ENCODE measurements at places on chromosomes 4 and X.
A peak's percentile ranks its signal among the peaks of the same experiment; 100 is the strongest.

DNA sequence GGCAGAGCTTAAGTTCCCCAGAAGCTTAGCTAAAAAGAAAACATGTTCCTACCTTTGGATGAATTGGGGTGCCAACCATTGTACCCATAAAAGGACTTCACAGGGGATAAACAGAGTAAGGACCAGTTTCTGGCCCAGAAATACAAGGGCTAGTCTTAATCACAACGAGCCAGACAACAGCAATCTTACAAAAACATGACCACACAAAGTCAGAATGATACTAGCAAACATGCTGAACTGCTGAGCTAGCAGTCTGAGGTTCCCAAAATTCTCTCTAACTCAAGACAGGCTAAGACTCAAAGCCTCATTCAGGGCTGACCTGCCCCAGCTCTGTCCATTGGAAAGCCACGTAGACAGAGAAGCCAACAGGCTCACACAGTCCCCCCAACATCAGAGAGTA, 40.3 kb downstream of the ATP11C start:
- no peak for DNase-seq

- no peak for DNase-seq
Measured at GRCh38 chrX:69010339-69010738, 154.9 kb downstream of the PJA1 start.

DNA sequence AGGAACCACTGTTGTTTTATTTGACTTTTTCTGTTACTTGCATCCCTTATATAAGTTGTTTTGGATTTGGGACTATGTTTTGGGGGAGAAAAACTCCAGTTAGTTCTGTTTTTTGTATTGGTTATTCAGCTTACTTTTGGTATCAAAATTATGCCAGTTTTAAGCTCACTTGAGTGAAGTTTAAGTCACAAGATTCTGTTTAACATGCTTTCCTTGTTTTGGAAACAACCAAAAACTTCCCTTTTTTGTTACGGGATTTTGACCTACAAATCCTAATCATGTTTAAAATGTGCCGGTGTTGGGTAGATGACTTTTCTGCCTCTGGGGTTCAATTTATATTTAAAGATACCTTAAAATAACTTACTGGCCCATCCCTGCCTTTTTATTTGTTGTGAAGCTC, 36.0 kb downstream of the CCNI start:
- no peak for DNase-seq

DNA sequence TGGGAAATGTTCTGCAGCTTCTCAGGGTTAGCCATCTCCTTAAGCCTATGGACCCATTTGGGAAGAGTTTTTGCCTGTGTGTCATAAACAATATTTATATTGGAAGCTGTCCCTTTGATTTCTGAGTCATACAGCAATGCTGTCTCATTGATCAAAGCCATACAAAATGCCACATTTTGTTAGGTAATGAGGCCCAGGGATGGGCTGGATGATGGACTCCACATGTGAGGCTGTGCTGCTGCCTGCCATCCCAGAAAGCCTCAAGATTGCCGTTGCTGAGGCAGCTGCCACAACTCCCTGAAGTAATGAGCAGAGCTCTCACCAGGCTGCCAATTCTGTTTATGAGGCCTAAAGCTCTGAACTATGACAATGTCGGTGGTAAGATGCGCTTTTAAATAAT, 12.2 kb upstream of the GJB1 start:
- DNase-seq: no peak

- DNase-seq: no peak
Measured at GRCh38 chr4:168218645-168219044, 99.9 kb downstream of the DDX60 start.

DNA sequence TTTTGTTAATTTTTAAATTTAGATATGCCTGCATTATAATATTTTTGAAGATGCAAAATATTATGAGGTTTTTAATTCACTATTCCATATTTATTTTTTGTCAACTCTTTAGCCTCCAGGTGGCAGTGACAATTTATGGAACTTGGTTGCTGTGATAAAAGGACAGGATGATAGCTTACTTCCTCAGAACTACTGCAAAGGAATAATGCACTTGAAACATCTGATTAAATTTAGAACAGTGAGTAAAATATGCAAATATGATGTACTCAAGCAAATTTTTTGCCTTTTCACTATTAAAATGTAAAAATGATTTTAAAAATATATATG, 45.1 kb downstream of the SPATA4 start:
- peak; percentile 38 for DNase-seq

GRCh38 chrX:103919270-103919637, 43.2 kb upstream of the TMSB15B start:
- DNase-seq: peak; percentile 73

DNA sequence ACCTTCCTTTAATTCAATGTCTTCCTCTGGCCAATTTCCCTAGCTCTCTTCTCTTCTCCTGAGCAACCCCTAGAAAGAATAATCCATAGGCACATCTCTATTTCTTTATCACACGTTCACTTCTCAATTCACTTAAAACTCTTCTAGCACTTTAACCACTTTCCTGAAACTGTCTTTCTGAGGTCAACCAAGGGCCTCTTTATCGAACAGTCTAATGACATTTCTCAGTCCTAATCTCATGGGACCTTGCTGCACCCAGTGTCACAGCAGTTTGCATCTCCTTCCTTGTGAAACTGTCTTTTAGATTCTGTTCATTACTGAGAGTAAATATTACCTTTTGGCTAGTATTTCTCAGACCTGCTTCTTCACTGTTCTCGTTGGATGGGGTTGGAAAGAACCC, 285.3 kb upstream of the RASGEF1B start:
- no peak for DNase-seq

DNA sequence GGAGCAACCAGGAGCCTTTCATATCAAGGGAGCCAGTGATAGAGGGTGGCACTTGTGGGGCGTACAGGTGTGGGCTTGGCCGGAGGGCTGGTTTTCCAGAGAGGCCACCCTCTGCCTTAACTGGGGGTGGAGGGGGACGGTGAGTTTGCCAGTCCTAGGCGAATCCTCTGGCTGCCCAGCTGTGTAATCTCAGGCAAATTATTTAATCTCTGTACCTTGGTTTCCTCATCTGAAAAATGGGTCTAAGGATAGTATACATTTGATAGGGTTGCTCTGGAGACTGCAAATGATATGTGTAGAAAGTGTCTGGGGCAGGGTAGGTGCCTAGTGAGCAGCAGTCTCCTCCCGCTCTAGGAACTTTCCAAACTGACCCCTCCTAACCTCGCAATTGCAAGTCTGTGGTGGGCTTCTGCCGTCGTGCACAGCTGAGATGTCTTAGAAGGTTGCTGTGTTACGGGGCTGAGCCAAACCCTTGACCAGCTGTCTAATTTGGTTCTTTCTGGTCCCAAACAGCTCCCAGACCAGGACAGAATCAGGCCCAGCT, 3.8 kb upstream of the CXCR3 start:
- DNase-seq: no peak

- no peak for DNase-seq
Measured at GRCh38 chr4:94758141-94758699, 465 bp downstream of the BMPR1B start.

DNA sequence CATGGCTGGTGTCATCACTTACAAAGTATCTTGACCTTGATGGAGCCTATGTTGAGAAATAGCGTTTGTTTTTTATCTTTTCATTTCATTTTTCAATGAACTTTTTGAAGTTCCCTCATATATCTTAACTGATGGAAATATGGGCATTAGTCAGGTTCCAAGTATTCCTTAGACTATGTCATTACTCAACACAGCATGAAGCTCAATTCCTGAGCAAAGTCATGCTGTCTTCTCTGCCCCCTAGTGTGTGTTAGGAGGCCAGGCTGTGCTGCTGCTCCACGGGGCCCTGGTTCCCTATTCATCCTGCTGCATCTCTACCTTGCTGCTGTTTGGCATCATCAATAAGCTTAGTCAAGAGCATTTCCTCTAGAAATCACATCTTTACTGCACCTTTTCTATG, 40.9 kb downstream of the GPR143 start:
- DNase-seq: no peak

DNA sequence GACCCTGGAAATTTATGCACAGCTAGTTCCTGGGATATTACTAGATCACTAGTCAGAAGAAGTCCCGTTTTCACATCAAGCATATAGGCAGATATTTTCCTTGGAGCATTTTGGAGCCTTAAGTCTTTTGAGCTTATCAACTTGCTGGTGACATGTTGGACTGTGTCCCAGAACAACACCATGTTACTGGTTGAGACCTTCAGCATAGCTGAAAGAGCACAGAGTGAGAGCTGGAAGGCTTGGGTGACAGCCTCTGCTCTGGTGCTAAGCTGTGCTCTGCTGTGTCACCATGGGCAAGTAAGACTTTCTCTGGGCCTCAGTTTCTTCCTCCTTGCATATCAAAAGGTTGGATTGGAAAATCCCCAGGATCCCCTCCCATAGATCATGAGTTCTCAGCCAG, 116.6 kb upstream of the FRMPD4 start:
- DNase-seq: no peak

- DNase-seq: no peak
Measured at GRCh38 chr4:19213388-19213787, 1038.3 kb upstream of the SLIT2 start.

- DNase-seq: no peak
Measured at GRCh38 chr4:171308661-171309060, 504.5 kb upstream of the GALNTL6 start.

- peak; percentile 42 for DNase-seq
Measured at GRCh38 chrX:3940000-3940610, 226.7 kb upstream of the PRKX start.

DNA sequence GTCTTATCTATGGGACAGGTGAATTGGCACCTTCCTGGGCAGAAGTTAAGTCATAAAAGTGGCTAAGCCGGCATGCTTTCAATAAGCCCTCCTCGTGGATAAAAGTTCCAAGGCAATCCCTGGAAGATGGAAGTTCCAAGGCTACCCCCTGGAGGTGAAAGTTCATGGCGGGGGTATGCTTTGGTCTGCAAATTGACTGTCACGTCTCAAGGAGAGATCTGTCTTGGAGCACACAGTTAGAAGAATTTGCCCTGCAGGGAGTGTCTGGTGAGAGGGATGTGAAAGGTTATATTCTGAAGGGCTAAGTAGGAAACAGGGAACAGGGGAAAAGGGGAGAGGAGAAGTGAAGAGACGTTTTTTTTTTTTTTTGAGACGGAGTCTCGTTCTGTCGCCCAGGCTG, 26.2 kb upstream of the GPR173 start:
- no peak for DNase-seq

GRCh38 chr4:153782581-153782980, 6.3 kb downstream of the SFRP2 start:
- DNase-seq: no peak

DNA sequence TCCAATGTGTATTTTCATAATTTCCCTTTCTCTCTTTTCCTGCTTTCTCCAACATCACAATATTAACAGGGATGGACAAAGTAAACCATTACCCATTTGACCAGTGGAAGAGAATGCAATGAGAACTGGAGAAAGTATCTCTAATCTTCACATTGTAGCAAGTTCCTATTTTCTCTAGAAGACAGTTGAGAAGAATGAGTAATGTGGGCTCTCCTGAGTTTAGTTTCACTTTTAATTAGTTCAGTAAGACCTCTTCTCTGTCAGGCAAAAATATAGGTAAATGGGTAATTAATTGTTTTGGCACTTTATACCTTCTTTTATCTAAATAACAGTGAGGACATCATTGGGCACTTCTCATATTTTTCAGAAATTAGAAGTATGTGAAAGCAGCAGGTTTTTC, 602.0 kb downstream of the GLUD2 start:
- DNase-seq: no peak

- DNase-seq: no peak
Measured at GRCh38 chr4:185127021-185127925, 15.8 kb upstream of the SLC25A4 start.

GRCh38 chr4:157898836-157899605, 273.8 kb downstream of the GASK1B start:
- DNase-seq: no peak

- no peak for DNase-seq
Measured at GRCh38 chr4:134027931-134028330, 173.7 kb downstream of the PABPC4L start.

GRCh38 chr4:71210823-71211222, 128.0 kb upstream of the SLC4A4 start:
- no peak for DNase-seq

DNA sequence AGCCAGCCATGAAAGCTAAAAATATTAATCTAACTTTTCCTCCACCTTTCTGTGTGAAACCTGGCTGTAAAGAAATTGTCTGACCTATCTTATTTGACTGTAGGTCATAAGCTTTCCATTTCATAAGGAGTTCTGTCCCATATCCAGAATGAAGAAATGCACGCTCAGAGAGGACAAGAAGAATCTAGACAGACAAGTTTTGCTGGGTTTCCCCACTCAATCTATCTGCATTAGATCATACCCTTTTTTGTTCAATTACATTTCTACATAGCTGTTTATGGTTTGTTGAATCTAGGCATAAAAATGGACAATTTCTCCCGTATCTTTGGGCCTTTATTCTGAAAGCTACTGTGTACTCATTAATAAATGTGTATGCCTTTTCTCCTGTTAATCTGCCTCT, 1495.1 kb downstream of the C4orf33 start:
- no peak for DNase-seq

DNA sequence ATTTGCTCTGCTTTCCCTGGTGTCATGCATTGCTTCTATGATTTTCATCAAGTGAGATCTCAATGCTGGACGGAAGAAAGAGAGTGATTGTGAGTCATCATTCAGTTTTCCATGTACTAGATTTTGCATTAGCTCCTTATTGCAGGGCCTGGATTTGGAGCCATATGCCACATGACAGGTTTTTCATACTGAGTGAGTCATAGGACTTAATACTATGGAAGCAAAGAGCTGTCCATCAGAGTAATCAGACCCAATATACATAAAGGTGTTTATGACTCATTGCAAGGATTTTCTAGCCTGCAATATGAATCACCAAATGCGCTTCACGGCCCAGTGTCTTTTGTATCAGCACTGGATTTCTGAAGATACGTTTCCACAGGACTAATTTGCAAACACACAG, 11.2 kb upstream of the TFDP3 start:
- no peak for DNase-seq

DNA sequence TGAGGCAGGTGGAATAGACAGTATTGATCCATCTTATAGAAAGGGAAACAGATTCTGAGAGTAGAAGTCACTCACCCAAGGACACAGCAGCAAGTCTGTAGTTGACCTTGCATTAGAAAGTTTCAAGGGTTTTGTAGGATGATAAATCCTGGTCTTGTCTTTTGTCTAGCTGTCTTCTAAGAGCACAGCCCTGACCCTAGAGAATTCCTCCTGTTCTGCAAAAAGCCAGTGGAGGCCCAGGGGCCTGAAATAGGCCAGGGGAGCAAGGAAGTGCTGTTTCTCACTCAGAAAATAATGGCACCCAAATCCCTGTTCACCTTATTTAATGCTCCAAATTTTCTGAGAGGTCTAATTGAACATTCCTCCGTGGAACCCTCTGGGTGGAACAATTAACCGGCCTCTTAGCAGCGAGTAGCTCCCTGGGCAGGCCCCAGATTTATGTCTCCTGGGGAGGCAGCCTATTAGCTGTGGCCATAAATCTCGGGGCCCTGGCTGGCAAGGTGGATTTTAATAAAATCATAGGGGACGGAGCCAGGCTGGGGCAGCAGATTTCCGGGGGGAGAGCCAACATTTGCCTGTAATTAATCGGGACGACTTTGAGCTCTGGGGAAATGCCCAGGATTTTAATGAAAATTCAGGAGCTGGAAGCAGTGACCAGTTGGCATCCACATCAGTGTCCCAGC, 49.2 kb upstream of the MSX1 start:
- DNase-seq: no peak

GRCh38 chrX:120367402-120368109, 5.7 kb downstream of the ATP1B4 start:
- DNase-seq: no peak

GRCh38 chr4:98711526-98711925, 53.1 kb upstream of the TSPAN5 start:
- no peak for DNase-seq

GRCh38 chr4:185332575-185333464, 62.9 kb downstream of the LRP2BP start:
- no peak for DNase-seq

- DNase-seq: peak; percentile 88
Measured at GRCh38 chrX:131746491-131746968, 202.7 kb downstream of the OR13H1 start.

Measured in NAMALWA (cell line).